ENCODE measurements at places on chromosomes 12 and 14.

DNA sequence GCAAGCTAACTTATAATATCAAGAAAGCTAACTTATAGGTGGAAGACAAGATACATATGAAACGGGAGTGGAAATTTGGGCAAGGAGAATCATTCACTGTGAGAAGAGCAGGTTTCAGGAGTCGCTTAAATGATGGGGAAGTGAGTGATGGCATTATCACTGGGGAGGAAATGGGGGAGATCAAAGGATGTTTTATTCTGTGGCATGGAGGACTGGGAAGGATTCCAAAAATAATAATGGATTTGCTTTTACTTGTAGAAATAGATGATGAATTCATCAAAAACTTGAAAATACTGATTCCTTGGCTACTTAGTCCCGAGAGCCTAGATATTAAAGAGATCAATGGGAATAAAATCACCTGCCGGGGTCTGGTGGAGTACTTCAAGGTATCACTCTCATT, 47.8 kb downstream of the SAV1 start:
- DNase-seq: no peak

DNA sequence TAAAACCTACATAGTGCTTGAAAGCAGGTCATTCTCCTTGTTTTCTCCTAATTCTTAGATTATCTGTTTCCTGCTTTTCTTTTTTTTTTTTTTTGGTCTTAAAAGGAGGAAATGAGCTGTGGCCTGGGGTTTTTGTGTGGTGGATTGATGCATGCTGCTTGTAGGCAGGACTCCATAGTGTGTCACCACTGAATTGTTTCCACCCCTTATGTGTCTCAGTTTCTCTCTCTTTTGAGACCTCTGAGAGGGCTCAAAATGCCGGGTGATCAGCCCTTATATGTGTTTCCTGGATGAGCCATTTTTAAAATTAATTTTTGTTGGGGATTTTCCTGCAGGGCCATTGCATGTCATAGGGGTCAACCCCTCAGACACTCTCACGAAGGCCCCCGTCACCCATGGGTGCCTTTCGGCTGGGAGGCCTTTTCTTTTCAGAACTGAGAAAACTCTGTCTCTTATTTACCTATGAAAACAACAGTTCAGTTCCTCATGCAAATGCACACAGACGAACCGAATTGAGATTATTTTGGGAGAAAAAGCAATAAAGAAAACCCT, 32.0 kb upstream of the LRRK2 start:
- no peak for DNase-seq

- DNase-seq: no peak
These were observed 22.9 kb downstream of the ZNF268 start for GRCh38 chr12:133204264-133204603.

GRCh38 chr12:23359975-23360701, 589.3 kb downstream of the SOX5 start:
- no peak for DNase-seq

GRCh38 chr12:124493809-124494750, 73.3 kb downstream of the NCOR2 start:
- DNase-seq: no peak

Data from A172 (cell line).